ENCODE measurements at places on chromosomes 12 and 14. TPM values are rescaled to one million over a fixed set of nuclear protein-coding genes. Genes with fewer than 3 reads are reported as not detected.

GRCh38 chr12:120231316-120232011 is 30.6 kb upstream of the RPLP0 start:
- H3K27ac ChIP-seq = peak overlapping the region; percentile 92
- H3K36me3 ChIP-seq = no peaks in the 10 kb centered on the region
- H3K27me3 ChIP-seq = no peaks in the 10 kb centered on the region

DNA sequence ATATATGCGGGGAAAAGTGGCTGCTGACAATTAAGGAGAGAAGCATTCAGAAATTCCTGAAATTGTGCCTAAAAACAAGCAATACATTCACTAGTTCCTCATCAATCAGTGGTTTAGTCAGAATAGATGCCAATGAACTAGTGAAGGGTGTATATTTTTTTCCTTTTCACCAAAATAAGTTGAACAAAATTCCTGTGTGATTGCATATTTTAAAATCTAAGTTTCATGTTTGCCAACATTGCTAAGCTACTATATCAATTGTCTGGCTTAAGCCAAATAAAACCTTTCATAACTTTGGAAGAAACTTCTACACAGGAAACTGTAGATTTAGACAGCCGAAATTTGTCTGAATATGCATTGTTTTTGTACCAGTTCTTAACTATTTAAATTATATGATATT is 8.7 kb downstream of the PRKD1 start:
- DNase-seq = no peak
- H3K4me3 ChIP-seq = no peak overlapping the region
- H3K27me3 ChIP-seq = peaks cover 7% of the 10 kb centered on the region
- H3K36me3 ChIP-seq = no peaks in the 10 kb centered on the region
- H3K4me1 ChIP-seq = no peaks in the 10 kb centered on the region

GRCh38 chr12:69648476-69648875 is 37.8 kb upstream of the LRRC10 start:
- H3K4me3 ChIP-seq = no peak overlapping the region
- H3K27ac ChIP-seq = no peak overlapping the region
- H3K4me1 ChIP-seq = no peaks in the 10 kb centered on the region
- peaks cover 9% of the 10 kb centered on the region for H3K27me3 ChIP-seq
- no peak for DNase-seq
- no peaks in the 10 kb centered on the region for H3K36me3 ChIP-seq

FBXW8 gene
- total RNA-seq = 18.3 TPM

APOLD1 gene
- total RNA-seq = 2.5 TPM

TBC1D30 gene
- 0.65 TPM for total RNA-seq

HNF1A gene
- not detected for total RNA-seq

DNA sequence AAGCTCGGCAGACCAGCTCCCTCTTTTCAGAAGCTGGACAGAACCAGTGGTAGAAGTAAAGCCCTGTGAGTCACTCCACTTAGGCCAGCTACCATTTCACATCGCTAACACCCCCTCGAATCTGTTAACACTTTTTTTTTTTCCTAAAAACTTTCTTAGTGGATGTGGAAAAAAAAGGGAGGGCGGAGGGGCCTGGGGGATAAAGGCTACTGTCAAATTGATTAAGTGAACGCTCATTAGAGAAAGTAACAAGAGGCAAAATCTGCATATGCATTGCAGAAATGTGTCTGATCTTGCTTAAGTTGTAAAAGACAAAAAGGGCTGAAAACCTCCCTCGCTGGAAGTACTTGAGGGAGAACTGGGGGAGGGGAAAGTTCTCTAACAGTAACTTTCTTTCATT is 86.6 kb upstream of the OTX2 start:
- no peaks in the 10 kb centered on the region for H3K4me1 ChIP-seq
- peaks cover 30% of the 10 kb centered on the region for H3K27me3 ChIP-seq
- DNase-seq = no peak
- no peak overlapping the region for H3K4me3 ChIP-seq

GRCh38 chr12:47870175-47870781 is 34.5 kb downstream of the VDR start:
- H3K36me3 ChIP-seq = no peaks in the 10 kb centered on the region
- H3K27ac ChIP-seq = no peak overlapping the region
- H3K27me3 ChIP-seq = no peaks in the 10 kb centered on the region

ACRBP gene
- 13.8 TPM for total RNA-seq

GRCh38 chr12:122643207-122643805 is 59.9 kb downstream of the HCAR2 start:
- no peak overlapping the region for H3K4me3 ChIP-seq
- peaks cover 4% of the 10 kb centered on the region for H3K4me1 ChIP-seq
- no peak overlapping the region for H3K27ac ChIP-seq
- DNase-seq = no peak
- H3K36me3 ChIP-seq = no peaks in the 10 kb centered on the region

DNA sequence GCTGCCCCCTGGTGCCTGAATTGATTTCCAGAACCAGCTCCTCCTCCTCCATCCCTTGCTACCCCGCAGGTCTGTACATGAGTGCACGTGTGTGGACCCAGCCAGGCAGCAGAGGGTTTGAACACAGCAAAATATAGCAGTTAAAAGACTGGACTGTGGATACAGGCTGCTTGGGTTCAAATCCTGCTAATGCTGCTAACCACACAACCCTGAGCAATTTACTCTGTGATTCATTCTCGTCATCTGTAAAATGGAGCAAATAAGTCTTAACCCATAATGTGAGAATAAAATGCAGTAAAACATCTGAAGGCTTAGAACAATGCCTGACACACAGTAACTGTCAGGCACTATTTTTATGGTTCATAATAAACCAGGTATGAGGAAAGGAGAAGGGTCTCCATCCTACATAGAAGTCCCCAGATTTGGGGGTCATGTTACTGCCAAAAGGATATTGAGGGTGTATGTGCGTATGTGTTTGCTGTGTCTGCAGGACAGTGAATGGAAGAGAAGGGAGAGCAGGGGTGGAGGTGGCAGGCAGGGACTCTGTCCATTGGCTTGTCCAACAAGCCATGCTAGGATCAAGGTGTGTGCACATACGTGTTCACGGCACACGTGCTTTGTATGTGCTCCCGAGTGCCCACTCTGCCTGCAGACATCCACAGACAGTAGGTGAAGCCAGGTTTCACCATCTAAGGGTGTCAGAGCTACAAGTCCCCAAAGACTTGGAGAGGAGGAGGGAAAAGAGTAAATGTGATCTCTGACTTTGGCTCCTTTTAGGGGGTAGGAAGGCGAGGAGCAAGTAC is 1.5 kb upstream of the STAT6 start:
- H3K36me3 ChIP-seq = no peaks in the 10 kb centered on the region
- peaks cover 35% of the 10 kb centered on the region for H3K4me1 ChIP-seq
- peak overlapping the region; percentile 93 for H3K4me3 ChIP-seq

- DNase-seq = no peak
- peaks cover 27% of the 10 kb centered on the region for H3K4me1 ChIP-seq
- peak overlapping the region; percentile 76 for H3K27ac ChIP-seq
Measured at GRCh38 chr12:109947521-109947920, 47.4 kb downstream of the TCHP start.

GRCh38 chr12:4201333-4202100 is 72.0 kb upstream of the CCND2 start:
- peaks cover 6% of the 10 kb centered on the region for H3K27me3 ChIP-seq
- no peaks in the 10 kb centered on the region for H3K36me3 ChIP-seq
- peaks cover 4% of the 10 kb centered on the region for H3K4me1 ChIP-seq
- H3K4me3 ChIP-seq = no peak overlapping the region
- no peak for DNase-seq

DNA sequence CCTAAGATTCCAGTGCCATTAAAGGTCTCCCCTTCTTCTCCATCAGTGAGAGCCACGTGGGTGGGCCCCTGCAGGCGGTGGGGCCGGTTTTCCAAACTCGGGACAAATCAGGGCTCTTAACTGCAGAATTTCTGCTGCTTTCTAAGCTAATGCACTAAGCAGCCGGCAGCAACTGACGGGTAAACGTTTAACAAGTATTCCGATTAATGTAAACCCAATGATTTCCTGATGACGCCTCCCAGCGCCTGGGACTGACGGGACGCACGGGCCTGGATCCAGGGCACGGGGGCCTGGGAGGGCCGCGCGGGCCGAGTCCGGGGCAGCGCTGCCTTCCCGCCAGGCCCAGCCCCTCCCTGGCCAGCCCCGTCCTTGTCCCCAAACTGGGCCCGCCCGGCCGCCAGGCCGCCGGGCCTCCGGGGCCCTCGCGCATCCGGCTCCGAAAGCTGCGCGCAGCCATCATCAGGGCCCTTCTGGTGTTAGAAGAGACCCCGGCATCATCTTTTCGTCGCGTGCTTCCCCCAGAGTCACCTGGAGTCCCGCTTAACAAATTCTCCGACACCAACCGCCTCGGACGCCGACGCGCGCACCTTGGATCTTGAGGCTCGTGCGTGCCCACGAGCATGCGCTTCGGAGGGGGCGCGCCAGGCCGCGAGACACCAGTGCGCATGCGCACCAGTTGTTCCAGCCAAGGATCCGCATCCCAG is at the start of gene MLH3:
Gene MLH3, minus strand, starts transcription at position 616 of the 704 bp plus-strand sequence. CDS start 1,812 bp downstream, outside the sequence.
- DNase-seq = peak; percentile 83
- peak within 1 kb of the TSS; percentile 95 for H3K4me3 ChIP-seq
- peak within 1 kb of the TSS; percentile 91 for H3K27ac ChIP-seq
- H3K4me1 ChIP-seq = peaks cover 30% of the 10 kb centered on the region

AREL1 gene
- total RNA-seq = 52.9 TPM

GRCh38 chr12:108666401-108666881 is 32.7 kb upstream of the SELPLG start:
- H3K36me3 ChIP-seq = no peaks in the 10 kb centered on the region
- H3K4me1 ChIP-seq = peaks cover 4% of the 10 kb centered on the region
- no peak overlapping the region for H3K4me3 ChIP-seq
- H3K27ac ChIP-seq = no peak overlapping the region

SMCO3 gene
- total RNA-seq = not detected

- no peak overlapping the region for H3K4me3 ChIP-seq
- peaks cover 6% of the 10 kb centered on the region for H3K4me1 ChIP-seq
- no peaks in the 10 kb centered on the region for H3K36me3 ChIP-seq
- no peak overlapping the region for H3K27ac ChIP-seq
- H3K27me3 ChIP-seq = no peaks in the 10 kb centered on the region
Measured at GRCh38 chr14:92460541-92460915, 53.1 kb upstream of the RIN3 start.
